ENCODE measurements at places on chromosomes 7 and 10.

GRCh38 chr10:133294189-133294588, 14.5 kb downstream of the TUBGCP2 start:
- no peak for DNase-seq

DNA sequence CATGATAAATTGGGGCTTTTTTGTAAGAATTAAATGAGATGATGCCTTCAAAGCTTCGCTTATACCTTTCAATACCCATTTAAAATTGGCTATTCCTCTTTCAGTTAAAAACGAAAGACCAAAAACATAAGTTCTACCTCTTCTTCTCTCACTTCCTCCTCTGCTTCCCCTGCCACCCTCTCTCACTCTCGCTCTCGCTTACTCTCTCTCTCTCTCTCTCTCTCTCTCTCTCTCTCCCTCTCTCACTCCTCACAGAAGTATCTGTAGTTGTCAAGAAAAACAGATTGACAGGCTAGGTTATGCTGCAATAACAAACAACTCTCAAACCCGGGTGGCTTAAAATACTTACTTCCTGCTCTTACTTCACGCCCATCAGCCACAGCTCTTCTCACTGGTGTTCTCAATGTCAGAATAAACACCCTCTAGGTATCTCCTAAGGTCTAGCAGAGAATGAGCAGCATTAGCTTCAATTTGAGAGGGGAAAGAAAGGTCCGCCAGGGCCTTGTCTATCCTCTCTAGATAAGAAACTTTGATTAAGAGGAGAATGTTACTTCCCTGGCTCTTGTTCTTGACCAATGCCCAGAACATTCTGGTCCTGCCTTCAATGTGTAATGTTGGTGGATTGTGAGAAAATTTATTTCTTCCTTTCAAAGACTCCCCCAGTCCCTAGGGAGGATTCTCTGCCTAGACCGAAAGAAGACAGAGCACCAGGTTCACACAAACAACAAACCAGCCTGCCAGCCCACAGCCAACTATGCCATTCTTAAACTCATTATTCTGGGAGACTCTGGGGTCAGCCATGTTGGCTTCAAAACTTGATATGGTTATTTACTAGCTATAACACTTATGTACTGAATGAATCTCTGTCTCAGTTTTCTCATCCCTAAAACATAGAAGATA, 1028.7 kb downstream of the XPNPEP1 start:
- no peak for DNase-seq

GRCh38 chr7:578386-578785, 58.7 kb upstream of the PDGFA start:
- DNase-seq, result no peak

DNA sequence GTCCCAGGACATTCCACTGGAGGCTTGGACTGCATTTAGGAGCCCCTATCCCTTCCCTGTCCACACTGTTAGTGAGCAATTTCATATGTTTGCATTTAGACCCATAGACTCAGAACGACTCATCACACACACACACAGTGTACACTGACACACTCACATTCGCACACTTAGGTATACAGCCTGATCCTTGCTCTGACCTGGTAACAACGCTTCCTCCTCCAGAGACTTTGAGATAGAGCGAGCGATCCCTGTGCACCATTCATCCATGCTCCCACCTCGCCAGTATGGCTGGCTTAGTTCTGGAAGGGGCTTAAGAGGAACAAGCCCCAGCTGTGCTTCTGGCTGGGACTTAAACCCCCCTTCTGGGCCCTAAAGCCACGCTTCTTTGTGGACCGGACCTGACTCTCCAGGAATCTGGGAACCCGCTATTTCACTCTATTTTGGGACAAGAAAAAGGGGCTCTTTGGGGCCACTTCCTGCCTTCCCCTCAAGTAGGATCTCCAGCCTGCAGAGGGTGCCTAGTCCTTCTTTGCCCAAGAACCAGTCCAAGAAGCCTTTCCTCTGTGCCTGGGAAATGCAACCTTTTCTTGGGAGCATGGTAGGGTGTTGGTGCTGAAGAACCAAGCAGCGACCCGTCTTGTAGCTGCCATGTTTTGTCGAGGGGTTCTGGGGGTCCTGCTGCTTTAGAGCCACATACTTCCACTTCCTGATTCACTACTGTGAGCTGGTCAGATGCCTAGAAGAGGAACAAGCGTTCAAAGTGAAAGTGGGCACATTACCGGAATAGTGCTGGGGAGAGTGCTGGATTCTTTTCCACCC, 1.1 kb upstream of the HOXA13 start:
- DNase-seq, result no peak

DNA sequence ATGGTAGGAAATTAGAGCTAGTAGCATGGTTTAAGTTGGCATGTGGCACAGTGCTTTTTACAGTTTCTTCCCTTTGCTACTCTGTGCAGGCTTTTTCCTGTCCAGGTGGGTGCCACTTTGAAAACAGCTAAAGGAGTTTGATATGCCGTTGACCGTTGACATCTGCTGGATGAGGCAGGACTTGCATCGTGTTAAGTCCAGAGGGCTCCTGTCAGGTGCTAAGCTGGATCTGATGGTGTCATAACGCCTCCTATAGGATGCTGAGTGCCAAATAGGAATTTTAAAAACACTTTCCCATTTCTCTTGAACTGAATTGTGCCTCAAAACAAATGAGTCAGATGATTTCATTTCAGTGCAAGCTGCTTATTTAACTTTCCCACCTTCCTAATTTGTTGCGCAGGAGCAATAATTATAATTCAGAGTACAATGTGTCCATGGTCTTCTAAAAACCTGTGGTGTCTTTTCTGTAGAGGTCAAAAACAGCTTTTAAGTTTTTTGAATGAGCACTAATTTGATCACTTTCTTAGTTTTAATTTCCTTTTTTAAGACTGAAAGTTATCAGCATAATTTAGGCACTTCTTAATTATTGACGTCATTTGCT, 178.3 kb downstream of the CDCA7L start:
- DNase-seq, result no peak

DNA sequence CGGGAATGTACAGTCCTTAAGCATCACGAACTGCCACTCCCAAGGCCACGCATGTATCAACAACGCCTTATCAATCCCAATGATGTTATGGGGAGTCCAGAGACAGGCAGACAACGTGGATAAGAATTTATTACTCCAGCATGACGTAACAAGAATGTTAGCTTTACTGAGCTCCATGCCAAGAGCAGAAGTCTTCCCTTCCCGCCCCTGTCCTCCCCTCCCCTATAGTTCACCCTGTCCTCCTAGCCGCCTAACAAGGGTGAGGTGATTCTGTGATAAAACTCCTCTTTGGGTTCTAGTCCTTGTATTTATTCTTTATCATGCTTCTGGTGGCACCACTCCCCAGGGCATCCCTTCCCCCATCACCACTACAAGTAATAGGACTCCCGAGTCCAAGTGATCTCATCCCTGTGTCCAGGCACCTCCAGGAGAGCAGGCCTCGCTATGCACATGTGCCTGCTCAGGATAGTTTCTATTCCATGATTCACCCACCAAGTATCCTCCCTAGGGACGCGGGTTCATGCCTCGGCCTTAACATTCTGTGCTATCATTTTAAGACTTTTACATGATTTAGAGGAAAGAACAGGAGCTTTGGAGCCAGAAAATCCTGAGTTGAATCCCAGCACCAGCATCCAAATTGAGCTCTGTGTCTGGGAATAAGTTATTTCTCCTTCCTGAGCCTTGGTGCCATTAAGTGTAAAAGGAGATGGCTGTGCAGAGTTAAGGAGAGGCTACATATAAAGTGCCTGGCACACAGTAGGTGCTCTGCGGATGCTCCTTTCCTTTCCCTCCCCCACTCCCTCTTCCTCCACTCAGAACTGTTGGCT, 15.4 kb downstream of the GSDME start:
- DNase-seq, result no peak

DNA sequence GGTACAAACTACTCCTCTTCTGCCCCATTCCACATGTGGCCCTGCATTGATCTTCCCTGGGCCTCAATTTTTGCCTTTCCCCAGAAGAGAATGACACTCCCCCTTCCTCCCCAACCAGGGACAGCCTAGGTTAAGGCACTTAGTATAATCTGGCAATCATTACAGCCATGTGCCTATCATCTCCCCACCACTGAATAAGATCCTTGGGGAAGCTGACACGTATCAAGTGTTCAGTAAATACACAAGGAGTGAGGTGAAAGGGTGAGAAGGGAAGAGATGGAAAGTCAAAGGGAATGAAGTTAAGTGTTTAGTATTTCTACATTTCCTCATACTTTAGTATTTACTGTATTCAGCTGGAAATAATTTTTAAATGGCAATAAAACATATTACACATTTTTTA, 31.9 kb downstream of the FBXW4 start:
- DNase-seq, result no peak

DNA sequence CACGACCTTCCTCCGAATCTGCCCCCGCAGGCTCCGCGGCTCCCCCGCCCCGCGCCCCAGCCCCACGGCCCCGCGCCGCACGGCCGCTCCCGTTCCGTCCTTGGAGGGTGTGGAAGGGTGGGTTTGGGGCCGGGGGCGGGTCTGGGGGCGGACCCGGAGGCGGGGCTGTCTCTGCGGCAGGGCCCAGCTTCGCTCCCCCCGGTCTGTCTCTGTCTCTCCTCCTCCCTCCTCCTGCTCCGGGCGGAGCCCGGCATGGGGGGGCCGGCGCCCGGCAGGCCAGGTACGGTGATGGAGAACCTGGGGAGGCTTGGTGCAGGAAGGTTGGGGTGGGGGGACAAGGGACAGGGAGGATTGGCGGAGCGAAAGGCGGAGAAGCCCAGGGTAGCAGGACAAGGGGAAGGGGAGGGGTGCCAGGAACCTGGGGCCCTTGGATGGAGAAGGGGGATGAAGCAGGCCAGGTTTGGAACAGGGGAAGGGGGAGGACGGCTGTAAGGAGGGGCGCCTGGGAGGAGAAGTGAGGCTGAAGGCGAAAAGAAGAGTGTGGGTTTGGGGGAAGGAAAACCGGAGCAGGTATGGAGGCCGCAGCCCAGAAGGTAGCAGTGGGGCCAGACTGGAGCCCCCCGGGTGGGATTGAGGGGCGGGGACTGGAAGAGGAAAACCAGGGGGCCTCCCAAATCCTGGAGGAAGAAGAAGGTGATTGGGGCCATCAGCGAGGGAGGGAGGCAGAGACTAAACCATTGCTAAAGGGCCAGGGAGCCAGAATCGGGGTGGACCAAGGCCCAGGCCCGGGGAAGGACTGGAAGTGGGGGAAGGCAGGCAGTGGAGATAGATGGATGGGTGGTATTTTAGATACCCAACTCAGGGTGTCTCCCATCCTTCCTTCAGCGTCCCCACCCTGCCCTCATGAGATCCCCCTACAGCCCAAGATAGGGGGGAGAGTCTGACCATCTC, at the start of gene NYAP1:
Gene NYAP1 (plus strand): TSS at position 206 of the 951 bp plus-strand sequence. CDS start 1,385 bp downstream, outside the sequence.
- no peak for DNase-seq

DNA sequence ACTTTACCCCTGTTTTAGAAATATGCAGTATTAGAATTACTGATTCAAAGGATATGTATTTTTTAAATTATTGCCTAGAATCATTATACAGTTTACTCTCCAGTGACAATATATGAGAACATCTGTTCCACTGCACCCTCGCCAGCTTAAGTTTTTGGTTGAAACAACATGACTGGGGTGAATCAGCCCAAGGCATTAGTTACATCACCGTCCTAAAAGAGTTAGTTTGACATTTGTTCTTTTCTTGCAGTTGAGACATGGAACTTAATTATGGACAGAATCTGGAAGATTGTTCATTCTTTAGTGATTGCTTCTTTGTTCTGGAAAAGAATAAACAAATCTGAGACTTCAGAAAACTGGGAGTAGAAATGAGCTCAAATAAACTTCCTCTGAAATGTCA, 167.3 kb upstream of the DKK1 start:
- no peak for DNase-seq

- no peak for DNase-seq
These were observed 127.2 kb upstream of the SP4 start for GRCh38 chr7:21300692-21301091.

- no peak for DNase-seq
These were observed 707 bp upstream of the C1GALT1 start for GRCh38 chr7:7181519-7182155.

- DNase-seq, result no peak
These were observed 230.9 kb downstream of the PARD3 start for GRCh38 chr10:34584164-34584563.

DNA sequence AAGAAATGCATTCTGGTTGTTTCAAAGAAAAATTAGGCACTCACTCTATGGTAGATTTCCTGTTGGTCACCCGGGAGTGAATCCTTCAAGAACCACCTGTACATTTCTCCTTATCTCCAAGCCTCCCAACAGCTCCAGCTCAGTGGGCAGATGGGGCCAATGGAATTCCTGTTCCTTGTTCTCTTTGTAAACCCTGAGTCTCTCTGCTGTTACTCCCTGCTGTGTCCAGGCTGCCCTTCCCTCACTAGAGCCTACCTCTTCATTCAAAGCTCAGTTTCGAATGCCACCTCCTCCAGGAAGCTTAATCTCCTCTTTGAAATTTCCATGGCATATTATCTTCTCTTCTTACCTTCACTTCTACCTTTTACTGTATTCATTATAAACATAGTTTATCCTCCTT, 3.5 kb upstream of the BMPER start:
- no peak for DNase-seq

DNA sequence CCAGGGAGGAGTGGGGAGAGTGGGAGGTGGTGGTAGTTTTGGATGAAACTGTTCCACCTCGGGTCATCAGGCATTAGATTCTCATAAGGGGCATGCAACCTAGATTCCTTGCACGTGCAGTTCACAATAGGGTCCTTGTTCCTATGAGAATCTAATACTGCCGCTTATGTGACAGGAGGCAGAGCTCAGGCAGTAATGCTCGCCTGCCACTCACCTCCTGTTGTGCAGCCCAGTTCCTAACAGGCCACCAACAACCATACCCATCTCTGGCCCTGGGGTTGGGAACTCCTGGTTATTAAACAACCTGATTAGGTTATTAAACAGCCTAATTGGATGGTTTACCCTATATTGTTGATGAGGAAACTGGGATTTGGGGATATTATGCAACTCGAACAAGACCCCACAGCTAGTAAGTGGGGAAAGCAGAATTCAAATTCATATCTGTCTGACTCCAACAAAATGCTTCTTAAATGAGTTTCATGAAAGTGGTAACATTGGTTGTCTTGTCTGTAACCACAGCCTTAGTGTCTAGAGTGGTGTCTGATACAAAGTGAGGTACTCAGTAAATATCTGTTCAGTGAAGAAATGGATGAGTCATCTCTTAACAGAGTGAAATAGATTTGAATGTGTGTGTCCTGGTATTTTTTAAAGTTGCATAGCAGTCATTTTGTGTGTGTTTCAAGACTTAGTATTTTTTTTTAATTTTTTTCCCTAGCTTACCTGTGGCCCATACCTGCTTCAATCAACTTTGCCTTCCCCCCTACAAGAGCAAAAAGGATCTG, 101.6 kb downstream of the HECTD2 start:
- no peak for DNase-seq

GRCh38 chr10:112539340-112539739, 92.3 kb downstream of the VTI1A start:
- DNase-seq, result no peak

- no peak for DNase-seq
These were observed 52.0 kb upstream of the FIGNL1 start for GRCh38 chr7:50502001-50502684.

GRCh38 chr7:134364619-134365037, 47.9 kb upstream of the SLC35B4 start:
- DNase-seq, result no peak

DNA sequence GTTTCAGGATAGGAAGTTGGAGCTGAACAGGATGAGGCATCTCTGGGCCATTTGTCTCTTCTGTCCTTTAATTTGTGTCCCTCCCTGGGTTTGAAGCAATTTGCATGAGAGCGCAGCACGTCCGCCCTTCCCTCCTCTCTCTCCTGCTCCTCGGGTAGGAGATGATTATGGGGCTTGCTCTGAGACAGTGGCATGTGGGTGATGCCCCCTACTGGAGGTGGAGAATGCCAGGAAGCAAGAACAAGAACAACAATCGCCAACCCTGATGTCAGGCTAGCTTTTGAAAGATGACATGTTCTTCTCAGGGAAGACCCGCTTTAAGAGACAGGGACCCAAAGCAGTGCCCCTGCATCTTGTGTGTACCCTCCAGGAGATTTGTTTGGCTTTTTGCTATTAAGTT, 63.9 kb upstream of the LOXL4 start:
- no peak for DNase-seq
